ENCODE measurements at places on chromosomes 12 and 14.

- DNase-seq: no peak
Observed at GRCh38 chr12:14962153-14962539, 745 bp upstream of the ARHGDIB start.

GRCh38 chr12:68260153-68260552 lies 6.7 kb upstream of the IL22 start:
- no peak for DNase-seq

GRCh38 chr14:26382901-26383685 lies 214.7 kb downstream of the NOVA1 start:
- DNase-seq: no peak

DNA sequence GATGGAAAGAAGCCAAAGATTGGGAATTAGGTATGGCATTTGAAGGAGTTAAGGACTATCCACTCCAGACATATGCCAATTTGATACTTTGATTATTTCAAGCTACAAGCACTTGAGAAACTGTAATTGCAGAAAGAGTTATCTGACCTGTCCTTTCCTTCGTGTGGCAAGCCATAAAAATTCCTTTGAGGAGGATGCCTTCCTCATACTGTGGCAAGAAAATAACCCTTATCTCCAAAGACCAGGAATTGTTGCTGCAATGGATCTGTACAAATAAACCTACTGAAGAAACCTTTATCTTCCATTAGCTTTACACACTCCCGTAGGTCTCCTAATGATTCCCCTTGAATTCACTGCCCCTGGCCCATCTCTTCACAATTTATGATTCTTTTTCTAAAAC lies 165.1 kb upstream of the AMIGO2 start:
- DNase-seq: no peak

DNA sequence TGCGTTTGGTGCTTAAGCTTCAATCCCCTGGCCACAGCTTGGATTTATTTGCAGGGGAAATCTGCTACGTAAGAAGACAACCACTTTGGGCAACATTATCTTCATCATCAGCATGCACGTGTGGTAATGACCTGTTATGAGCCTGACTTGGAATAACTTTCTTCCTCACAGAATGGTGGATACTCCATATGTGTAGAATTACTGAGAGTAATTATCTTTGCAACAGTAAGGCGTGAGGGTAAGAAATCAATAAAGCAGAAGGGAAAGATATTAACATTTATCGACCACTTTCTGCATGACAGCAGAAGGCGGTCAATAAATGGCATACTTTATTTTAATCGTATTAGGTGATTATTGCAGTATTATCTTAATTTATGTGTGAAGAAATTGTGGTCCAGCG lies 152.7 kb downstream of the RGS6 start:
- no peak for DNase-seq

DNA sequence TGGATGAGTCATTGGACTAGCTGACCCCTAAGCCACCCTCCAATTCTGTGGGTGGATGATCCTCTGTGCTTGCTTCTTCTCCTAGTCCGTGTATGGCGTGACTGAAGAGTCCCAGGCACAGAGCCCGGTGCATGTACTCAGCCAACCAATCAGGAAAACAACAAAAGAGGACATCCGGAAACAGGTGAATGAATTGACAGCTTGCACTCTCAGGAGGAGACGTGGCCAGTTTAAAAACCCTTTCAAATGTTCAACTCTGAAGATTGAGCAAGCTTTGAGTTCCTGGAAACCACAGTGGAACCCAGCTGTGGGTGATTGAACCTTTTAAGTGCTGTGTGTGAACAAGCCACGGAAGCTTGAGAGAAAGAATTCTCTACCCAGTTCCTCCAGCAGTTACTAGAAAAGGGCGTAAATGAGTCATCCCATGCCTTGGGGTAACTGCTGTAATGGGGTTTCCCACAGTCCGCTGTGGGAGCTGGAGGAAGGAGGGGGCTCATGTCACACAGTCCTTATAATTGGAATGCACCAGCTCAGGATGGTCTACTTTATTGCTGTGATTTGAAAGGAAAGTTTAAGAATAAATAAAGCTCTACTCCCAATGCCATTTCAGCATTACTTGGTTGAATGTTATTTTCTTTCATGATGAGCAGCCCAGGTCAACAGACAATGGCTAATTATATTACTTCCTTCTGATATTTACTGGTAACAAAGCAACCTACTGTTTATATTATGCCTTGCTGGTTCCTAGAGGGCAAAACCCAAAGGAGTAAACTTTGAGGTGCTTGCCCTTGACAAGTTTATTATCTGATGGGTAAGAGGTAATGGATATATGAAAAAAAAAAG lies 417.0 kb downstream of the DPF3 start:
- no peak for DNase-seq

DNA sequence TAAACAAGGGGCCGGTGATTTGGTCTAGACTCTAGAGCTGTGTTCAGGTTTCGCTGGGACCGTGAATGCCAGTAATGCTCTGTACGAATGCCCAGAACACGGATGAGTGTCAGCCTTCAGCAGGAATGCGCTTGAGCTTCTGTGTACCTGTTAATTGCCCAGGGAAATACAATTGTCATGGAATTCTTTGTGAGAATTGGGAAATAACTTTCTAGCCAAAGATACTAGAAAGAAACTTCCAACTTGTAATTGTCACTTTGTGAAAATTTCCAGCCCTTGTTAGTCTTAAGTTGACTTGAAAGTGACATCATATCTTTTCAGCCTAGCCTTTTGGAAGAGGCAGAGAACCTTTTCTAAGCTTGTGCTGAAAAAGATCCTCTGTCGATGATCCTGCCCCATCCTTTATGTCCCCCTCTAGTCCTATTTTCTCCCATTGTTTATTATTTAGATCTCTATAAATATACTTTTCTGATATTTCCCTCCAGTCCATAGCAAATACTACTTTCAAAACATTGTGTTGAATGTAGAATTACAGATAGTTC lies 2.7 kb downstream of the CHST11 start:
- no peak for DNase-seq

DNA sequence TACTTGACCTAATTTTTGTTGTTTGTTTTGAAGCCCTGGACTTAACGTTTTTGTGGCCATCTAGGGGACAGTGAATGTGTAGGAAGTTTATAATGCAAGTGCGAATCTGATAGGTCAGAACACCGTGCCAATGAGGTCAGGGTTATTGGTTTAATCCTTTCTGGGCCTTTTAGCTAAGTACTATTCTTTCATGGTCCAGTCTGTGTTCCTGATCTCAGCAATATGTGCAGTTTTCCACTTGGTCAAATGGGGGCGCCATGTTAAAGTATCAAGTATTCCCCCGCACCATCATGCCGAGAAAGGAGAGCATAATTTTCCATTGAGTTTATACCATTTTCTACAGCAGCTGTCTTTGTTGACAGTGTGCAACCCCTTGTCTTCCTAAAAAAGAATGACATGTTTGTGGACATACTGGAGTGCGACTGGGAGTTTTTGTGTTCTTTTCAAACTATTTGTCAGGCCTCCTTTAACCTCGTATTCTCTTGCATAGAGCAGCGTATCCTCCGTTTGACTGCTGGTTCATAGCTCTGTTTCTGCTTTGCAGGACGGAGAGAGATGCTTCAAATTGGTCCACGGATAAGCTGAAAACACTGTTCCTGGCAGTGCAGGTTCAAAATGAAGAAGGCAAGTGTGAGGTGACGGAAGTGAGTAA lies 1.3 kb downstream of the AHSA1 start:
- peak; percentile 62 for DNase-seq

DNA sequence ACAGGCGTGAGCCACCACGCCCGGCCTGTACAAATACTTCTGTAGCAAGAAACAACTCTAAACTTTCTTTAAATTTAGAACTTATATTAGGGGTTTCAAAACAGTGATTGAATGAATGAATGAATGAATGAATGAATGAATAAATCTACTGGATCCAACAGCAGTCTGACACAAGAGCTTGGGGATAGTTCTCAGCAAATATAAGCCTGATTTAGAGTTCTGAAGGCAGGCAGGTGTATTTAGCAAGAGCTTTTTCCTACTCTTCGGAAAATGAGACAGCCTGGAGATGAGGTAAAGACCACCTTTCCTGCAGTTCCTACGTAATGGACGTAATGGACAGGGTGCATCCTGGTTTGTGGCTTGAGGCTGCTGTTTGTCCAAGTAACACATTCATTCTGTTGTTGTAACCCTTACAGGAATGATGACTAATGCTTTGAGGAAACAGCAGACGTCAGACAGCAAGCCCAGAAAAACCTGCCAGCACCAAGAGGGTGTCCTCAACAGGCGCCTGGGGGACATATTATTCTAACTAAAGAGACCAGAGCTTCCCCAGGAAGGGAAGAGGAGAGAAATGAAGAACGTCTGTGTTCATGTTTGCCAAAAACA lies 277.4 kb upstream of the SOX5 start:
- DNase-seq: no peak

- DNase-seq: no peak
Observed at GRCh38 chr14:51294951-51295525, 55.0 kb downstream of the TMX1 start.

- no peak for DNase-seq
Observed at GRCh38 chr14:90039253-90040010, 22.4 kb upstream of the KCNK13 start.

- no peak for DNase-seq
Observed at GRCh38 chr14:95189367-95190132, 32.2 kb upstream of the DICER1 start.

GRCh38 chr12:116226026-116226425 lies 51.5 kb downstream of the MED13L start:
- DNase-seq: peak; percentile 69

- DNase-seq: peak; percentile 48
Observed at GRCh38 chr14:89493877-89494634, 77.0 kb upstream of the FOXN3 start.

GRCh38 chr12:9179781-9180180 lies 28.4 kb downstream of the PZP start:
- no peak for DNase-seq

GRCh38 chr12:47875746-47876439 lies 28.9 kb downstream of the VDR start:
- DNase-seq: no peak

GRCh38 chr12:1429980-1430379 lies 164.4 kb downstream of the FBXL14 start:
- DNase-seq: no peak

- no peak for DNase-seq
Observed at GRCh38 chr14:64671591-64671990, 32.6 kb upstream of the PLEKHG3 start.

GRCh38 chr14:105857826-105858675 lies 331.7 kb downstream of the TMEM121 start:
- no peak for DNase-seq

DNA sequence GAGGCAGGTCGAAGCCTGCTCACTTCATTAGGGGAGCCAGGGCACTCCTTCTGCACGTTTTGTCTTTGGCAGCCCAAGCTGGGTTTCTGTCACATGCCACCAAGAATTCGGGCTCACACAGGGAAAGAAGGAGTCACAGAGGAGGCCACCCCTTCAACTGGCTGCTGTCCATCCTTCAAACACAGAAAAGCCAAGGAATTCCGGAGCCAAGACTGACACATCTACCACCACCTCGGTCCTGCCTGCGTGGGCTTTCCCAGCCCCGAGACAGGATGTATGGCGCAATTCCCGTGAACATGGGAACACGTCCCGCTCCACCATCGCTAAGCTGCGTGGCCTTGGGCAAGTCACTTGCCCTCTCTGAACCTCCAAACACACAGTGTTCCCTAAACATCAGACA lies 70.4 kb downstream of the NCOR2 start:
- no peak for DNase-seq

GRCh38 chr14:88078525-88078924 lies 73.6 kb downstream of the GPR65 start:
- no peak for DNase-seq

- DNase-seq: peak; percentile 83
Observed at GRCh38 chr14:23120541-23121251, 1.6 kb upstream of the CEBPE start.

DNA sequence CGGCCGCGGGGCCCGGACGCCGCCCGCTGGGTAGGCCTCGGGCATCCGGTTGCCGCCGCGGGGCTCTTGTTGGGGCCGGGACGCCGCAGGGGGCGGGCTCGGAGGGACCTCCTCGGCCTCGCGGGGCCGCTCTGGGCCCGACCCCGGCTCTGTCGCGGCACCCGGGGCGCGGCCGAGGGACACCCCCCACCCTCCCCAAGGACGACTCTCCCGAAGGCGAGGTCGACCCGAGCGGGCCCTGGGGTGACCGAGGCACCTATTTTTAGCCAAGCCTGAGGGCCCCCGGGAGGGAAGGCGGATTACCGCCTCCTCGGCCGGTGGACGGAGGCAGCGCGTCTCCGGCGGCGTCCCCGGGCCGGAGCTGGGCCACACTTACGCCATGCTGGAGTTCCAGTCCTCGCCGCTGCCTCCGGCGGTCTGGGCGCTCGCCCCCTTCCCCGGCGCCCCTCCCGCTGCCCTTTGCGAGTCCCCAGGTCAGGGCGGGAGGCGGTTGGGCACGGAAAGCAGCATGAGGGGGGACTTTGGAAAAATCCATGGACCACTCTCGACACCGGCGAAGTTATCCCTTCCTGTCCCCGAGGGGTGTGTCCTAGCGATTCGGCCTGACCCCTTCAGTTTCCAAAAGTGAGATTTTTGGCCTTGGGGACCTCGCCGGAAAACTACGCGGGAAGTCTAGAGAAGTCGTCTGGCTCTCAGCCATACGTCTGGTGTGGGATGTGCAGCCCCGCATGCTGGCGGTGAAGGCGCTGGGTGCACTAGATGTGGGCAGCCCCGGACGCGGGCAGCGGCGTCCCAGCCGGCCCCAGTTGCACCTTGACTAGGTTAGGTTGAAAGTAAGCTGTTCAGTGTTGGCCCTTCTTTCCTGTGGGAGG lies 699 bp downstream of the KTN1 start:
- no peak for DNase-seq

- DNase-seq: no peak
Observed at GRCh38 chr14:86847140-86847539, 1145.8 kb downstream of the GALC start.

DNA sequence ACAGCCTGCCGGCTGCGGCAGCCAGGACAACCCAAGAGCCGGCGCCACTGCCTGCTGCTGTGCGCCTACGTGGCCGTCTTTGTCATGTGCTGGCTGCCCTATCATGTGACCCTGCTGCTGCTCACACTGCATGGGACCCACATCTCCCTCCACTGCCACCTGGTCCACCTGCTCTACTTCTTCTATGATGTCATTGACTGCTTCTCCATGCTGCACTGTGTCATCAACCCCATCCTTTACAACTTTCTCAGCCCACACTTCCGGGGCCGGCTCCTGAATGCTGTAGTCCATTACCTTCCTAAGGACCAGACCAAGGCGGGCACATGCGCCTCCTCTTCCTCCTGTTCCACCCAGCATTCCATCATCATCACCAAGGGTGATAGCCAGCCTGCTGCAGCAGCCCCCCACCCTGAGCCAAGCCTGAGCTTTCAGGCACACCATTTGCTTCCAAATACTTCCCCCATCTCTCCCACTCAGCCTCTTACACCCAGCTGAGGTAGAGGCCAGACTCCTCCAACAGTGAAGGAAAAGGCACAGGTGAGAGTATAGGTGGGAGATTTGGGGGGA lies 10.3 kb downstream of the ZBTB39 start:
- no peak for DNase-seq

GRCh38 chr12:125015680-125016310 lies 22.4 kb downstream of the BRI3BP start:
- DNase-seq: no peak

- DNase-seq: peak; percentile 63
Observed at GRCh38 chr12:57086493-57087009, 2.4 kb upstream of the NAB2 start.

All from NCI-H2227 treated with DMSO at 0.1 percent for 48 hours (cell line).